Naive B cell (primary cell): ENCODE measurements at places on chromosomes 6 and 20.

DNA sequence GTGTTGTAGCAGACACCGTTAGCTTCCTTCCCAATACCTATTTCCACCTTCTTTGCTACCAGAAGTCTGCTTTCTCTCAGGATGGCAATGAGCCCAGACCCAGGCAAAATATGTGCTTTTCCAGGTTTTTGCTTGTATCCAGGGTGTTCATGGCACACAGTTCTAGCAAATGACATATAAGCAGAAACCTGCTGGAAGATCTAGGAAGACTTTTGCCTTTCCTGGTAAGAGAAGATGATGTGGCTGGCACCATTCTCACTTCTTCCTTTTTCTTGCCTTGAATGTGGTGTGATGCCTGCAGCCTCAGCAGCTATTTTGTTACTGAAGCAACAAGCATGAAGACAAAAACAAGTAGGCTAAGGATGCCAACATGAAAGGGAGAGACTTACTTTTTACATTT, 19.2 kb upstream of the TBC1D22B start:
- no peak overlapping the region for H3K4me3 ChIP-seq
- no peak overlapping the region for H3K27ac ChIP-seq
- H3K27me3 ChIP-seq: no peaks in the 10 kb centered on the region
- no peaks in the 10 kb centered on the region for H3K36me3 ChIP-seq
- no peak for DNase-seq

DNA sequence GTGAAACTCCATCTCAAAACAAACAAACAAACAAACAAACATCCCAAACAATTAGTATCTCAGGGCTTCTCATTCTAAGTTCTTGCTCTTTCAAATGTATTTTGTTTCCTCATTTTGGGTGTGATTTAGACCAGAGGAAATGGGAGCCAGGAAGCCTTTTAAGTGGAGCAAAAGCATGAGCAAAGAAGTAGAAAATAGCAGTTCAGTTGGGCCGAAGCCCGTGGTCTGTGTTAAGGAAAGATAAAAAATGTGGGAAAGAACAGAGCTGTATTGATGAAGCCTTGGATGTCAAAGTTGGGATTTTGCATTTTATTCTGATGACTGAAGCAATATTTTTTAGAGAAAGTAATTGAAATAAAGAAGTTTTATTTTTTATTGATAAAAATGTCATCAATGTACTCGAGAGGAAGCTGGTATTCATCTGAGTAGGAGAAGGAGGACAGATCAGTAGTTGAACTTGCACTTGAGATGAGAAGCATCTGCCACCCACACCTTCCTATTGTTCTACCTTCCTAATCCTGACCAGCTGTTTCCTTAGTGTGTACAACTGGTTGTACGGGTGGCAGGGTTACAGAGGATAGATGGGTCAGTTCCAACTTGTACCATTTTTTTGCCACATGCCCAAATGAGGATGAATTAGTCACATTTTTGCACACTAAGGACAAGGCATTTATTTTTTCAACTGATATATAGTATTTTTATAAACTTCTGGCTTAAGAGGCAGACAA, 56.1 kb downstream of the KIAA0408 start:
- peak overlapping the region; percentile 18 for H3K27ac ChIP-seq
- H3K27me3 ChIP-seq: no peaks in the 10 kb centered on the region
- no peaks in the 10 kb centered on the region for H3K36me3 ChIP-seq
- H3K4me3 ChIP-seq: no peak overlapping the region
- peaks cover 26% of the 10 kb centered on the region for H3K4me1 ChIP-seq

- H3K36me3 ChIP-seq: no peaks in the 10 kb centered on the region
- no peak overlapping the region for H3K4me3 ChIP-seq
- no peak for DNase-seq
- H3K27ac ChIP-seq: no peak overlapping the region
These were observed 98.7 kb upstream of the FUT9 start for GRCh38 chr6:95917034-95917433.

- no peak overlapping the region for H3K27ac ChIP-seq
- H3K36me3 ChIP-seq: no peaks in the 10 kb centered on the region
- H3K4me1 ChIP-seq: no peaks in the 10 kb centered on the region
- no peak for DNase-seq
These were observed 146.6 kb upstream of the POU3F2 start for GRCh38 chr6:98687752-98688151.

DNA sequence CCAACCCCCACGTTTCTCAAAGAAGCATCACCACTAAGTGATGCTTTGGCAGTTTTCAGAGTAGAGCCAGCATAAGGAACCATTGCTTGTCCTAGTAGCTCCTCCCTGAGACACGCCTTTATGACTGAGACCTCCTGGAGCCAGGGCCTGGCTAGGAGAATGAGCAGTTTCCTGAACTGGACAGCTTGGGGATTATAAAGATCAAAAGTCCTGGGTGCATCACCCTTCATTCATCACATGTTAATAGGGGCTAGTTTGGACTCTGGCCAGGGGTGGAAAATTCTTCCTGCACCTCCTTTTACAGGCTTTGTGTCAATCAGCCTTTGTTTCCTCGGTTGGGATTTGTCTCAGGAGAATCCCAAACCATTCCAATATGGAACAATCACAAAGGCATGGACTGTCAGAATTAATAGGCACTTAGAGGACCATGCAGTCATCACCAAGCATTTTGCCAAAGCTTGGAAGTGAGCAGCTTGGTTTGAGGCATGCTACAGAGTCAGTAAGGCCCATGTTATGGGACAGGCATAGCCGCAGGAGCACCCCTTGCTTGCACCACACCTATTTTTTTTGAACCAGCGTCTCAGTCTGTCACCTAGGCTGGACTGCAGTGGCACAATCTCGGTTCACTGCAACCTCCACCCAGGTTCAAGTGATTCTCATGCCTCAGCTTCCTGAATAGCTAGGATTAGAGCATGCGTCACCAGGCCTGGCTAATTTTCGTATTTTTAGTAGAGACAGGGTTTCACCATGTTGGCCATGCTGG, 64.9 kb upstream of the TGM3 start:
- H3K27me3 ChIP-seq: no peaks in the 10 kb centered on the region
- no peak for DNase-seq
- H3K36me3 ChIP-seq: no peaks in the 10 kb centered on the region
- no peak overlapping the region for H3K4me3 ChIP-seq

DNA sequence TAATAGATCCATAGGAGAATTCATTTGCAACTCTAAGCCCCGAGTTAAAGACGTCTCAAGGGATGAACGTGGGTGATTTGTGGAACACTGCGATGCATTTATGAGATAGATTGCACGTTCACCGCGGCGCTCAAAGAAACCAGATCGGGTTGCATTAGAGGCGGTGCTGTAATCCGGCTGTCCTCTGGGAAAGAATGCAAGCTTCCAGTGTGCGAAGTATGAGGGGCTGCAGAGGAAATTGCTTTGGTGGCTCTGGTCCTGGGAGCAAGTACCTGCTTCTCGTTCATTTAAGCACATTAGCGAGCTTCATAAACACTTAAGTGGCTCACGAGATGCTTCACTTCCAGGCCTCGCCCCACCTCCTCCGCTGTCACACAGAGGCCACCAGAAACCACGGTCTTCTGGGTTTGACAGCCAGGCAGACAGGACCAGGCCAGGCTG, 182.3 kb downstream of the CDH4 start:
- H3K4me1 ChIP-seq: no peaks in the 10 kb centered on the region
- no peak for DNase-seq
- H3K36me3 ChIP-seq: peaks cover 6% of the 10 kb centered on the region
- no peak overlapping the region for H3K27ac ChIP-seq
- peaks cover 28% of the 10 kb centered on the region for H3K27me3 ChIP-seq

DNA sequence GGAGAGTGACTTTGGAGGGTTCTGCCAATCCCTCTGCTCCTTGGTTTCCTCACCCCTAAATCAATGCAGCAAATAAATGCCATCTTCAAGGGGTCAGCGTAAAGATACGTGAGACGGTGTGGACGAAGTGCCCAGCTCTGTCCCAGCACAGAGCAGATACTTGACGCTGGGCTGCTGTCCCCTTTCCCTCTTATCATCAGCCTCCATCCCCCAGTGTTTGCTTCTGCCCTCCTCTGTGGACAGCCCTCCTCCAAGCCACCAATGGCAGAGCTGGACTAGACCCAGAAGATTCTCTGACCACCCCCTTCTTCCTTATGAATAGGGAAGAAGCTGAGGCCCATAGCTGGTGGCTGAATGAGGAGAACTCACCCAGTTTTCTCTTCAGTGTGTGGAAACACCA, 17.7 kb upstream of the PI16 start:
- no peak overlapping the region for H3K27ac ChIP-seq
- no peaks in the 10 kb centered on the region for H3K36me3 ChIP-seq
- H3K27me3 ChIP-seq: peaks cover 11% of the 10 kb centered on the region
- DNase-seq: no peak
- peaks cover 4% of the 10 kb centered on the region for H3K4me1 ChIP-seq
- no peak overlapping the region for H3K4me3 ChIP-seq

GRCh38 chr6:141562186-141562811, 570.4 kb upstream of the GJE1 start:
- DNase-seq: no peak
- H3K27ac ChIP-seq: peak overlapping the region; percentile 76
- H3K27me3 ChIP-seq: peaks cover 9% of the 10 kb centered on the region
- H3K4me1 ChIP-seq: peaks cover 12% of the 10 kb centered on the region

DNA sequence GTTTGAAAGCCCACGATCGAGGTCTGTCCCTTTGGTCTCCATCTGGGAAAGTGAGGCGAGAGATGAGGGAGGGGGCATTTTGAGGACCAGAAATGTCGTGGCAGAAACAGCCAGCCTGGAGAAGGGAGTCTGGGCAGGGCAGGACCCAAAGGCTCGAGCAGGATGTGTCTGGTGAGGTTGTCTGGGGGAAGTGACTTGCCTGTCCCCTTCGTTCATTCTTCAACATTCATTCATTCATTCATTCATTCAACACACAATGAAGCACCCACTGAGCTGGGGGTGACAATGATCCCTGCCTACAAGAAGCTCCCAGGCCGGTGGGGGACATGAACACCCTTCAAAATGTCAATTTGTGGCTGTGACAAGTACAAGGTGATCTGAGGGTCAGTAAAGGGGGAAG, 80.5 kb downstream of the CEBPB start:
- H3K27ac ChIP-seq: no peak overlapping the region
- DNase-seq: no peak
- no peaks in the 10 kb centered on the region for H3K36me3 ChIP-seq
- H3K4me1 ChIP-seq: peaks cover 6% of the 10 kb centered on the region

DNA sequence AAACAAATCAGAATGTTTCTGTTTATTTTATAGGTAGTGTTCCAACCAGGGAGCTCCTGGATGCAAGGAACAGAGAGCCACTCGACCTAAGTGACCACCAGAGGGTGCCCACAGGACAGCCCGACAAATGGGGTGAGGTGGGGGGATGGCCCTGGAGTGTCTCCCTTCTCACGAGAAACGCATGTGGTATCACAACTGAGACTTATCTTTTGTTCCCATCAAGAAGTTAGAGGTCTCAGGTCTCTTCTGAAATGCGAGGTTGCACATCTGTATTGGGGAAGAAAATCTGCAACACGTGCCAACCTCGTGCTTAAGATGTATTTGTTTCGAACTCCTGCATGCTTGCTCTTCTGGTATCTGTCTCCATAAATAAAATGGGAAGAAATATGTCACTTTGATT, 104.0 kb downstream of the ISM1 start:
- no peaks in the 10 kb centered on the region for H3K4me1 ChIP-seq
- no peak for DNase-seq
- H3K4me3 ChIP-seq: no peak overlapping the region
- no peak overlapping the region for H3K27ac ChIP-seq
- H3K36me3 ChIP-seq: no peaks in the 10 kb centered on the region

GRCh38 chr6:118843685-118844390, 50.1 kb upstream of the ASF1A start:
- DNase-seq: no peak
- H3K27ac ChIP-seq: no peak overlapping the region
- peaks cover 21% of the 10 kb centered on the region for H3K4me1 ChIP-seq
- H3K36me3 ChIP-seq: peaks cover 8% of the 10 kb centered on the region
- H3K27me3 ChIP-seq: no peaks in the 10 kb centered on the region

GRCh38 chr6:42979523-42980177, 669 bp upstream of the PEX6 start:
- peak overlapping the region; percentile 97 for H3K27ac ChIP-seq
- H3K36me3 ChIP-seq: no peaks in the 10 kb centered on the region
- peak overlapping the region; percentile 98 for H3K4me3 ChIP-seq
- H3K27me3 ChIP-seq: no peaks in the 10 kb centered on the region

- no peak overlapping the region for H3K27ac ChIP-seq
- no peaks in the 10 kb centered on the region for H3K36me3 ChIP-seq
- H3K4me1 ChIP-seq: no peaks in the 10 kb centered on the region
- no peak for DNase-seq
- no peak overlapping the region for H3K4me3 ChIP-seq
- no peaks in the 10 kb centered on the region for H3K27me3 ChIP-seq
These were observed 54.2 kb upstream of the MLIP start for GRCh38 chr6:54057058-54057457.

GRCh38 chr20:25288291-25289181, 40.7 kb downstream of the PYGB start:
- peak overlapping the region; percentile 51 for H3K4me3 ChIP-seq
- H3K36me3 ChIP-seq: peaks cover 24% of the 10 kb centered on the region
- no peak for DNase-seq
- H3K27me3 ChIP-seq: no peaks in the 10 kb centered on the region
- H3K4me1 ChIP-seq: peaks cover 13% of the 10 kb centered on the region

GRCh38 chr6:30565772-30566171, 5.5 kb upstream of the ABCF1 start:
- H3K27ac ChIP-seq: no peak overlapping the region
- no peaks in the 10 kb centered on the region for H3K27me3 ChIP-seq
- peaks cover 10% of the 10 kb centered on the region for H3K36me3 ChIP-seq
- no peak overlapping the region for H3K4me3 ChIP-seq
- H3K4me1 ChIP-seq: peaks cover 26% of the 10 kb centered on the region
- DNase-seq: no peak

GRCh38 chr20:36881888-36882287, 6.0 kb downstream of the TLDC2 start:
- DNase-seq: no peak
- peaks cover 4% of the 10 kb centered on the region for H3K4me1 ChIP-seq
- no peaks in the 10 kb centered on the region for H3K36me3 ChIP-seq
- H3K4me3 ChIP-seq: no peak overlapping the region
- no peak overlapping the region for H3K27ac ChIP-seq
- H3K27me3 ChIP-seq: no peaks in the 10 kb centered on the region

DNA sequence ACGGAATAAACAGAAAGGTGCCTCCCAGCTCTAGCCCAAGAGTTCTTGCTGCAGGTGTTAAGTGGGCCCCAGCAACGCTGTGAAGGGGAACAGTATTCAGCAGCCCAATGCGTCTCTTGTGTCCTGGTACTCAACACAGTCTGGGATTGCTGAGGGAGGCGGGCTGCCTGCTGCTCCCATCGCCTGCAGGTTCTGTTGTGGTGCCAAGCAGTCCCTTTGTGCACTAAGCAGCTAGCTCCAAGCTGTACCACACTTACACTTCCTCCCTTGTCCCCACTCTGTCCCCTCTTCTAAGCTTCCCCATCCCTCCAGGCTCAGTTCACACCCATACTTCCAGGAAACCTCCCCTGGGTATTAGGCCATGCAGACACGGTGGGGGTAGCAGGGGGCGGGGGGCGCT, 92.7 kb downstream of the AGPAT4 start:
- no peak overlapping the region for H3K27ac ChIP-seq
- H3K4me1 ChIP-seq: peaks cover under 1% of the 10 kb centered on the region
- no peak for DNase-seq

DNA sequence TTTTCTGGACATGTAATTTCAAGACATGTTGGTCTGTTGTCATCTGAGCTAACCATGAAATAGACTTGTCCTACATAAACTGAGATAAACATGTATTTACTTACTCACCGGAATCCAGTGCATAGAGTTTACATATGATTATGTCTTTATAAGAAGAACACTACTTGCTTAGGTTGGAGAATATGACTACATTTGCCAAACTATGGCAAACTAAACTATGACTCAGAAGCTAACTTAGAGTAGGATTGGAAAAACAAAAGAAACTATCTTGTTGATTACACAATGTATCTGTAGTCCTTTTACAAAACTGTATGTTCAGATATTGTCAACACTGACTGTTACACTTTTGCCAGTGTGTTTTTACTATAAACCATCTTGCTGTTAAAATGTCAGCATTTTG, 113.3 kb downstream of the CRYBG1 start:
- no peak for DNase-seq
- H3K4me1 ChIP-seq: peaks cover 15% of the 10 kb centered on the region
- H3K27me3 ChIP-seq: peaks cover 4% of the 10 kb centered on the region
- no peak overlapping the region for H3K27ac ChIP-seq
- no peaks in the 10 kb centered on the region for H3K36me3 ChIP-seq
